ENCODE measurements at places on chromosomes 5 and 9. TPM values are rescaled to one million over a fixed set of nuclear protein-coding genes. Genes with fewer than 3 reads are reported as not detected.

- DNase-seq: no peak
Measured at GRCh38 chr9:37602817-37603216, 10.4 kb upstream of the TOMM5 start.

- no peak for DNase-seq
Measured at GRCh38 chr9:127444921-127445850, 6.0 kb downstream of the RPL12 start.

GRCh38 chr5:83095957-83096539 lies 18.7 kb downstream of the XRCC4 start:
- DNase-seq: no peak

DNA sequence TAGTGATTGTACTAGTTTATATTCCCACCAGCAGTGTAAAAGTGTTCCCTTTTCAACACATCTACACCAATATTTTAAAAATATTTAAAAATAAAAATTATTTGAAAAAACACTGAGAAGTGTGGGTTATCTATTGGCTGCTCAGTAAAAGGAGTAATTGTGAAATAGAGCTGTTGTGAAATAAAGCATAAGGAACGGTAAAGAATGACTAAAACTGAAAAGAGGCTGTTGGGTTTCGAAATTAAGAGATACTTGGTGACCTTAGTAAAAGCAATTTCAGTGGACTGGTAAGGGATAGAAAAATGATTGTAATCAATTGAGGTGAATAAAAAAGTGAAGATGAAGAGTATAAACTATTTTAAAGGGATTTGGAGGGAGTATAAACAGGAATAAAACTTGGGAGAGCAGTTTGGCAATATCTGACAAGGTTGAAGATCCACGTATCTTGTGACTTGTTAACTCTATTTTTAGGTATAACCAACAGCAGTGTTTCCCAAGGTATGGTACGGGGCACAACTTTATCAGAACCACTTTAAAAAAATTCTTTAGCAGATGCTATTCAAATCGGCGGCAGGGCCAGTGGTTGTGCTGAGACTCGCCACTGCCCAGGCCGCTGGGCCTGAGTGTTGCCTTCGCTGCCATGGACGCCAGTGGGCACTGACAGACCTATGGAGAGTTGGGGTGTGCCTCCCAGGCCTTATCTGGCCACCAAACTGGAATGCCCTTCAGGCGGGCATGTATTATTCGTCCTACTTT lies 63.3 kb downstream of the TMEM38B start:
- no peak for DNase-seq

DNA sequence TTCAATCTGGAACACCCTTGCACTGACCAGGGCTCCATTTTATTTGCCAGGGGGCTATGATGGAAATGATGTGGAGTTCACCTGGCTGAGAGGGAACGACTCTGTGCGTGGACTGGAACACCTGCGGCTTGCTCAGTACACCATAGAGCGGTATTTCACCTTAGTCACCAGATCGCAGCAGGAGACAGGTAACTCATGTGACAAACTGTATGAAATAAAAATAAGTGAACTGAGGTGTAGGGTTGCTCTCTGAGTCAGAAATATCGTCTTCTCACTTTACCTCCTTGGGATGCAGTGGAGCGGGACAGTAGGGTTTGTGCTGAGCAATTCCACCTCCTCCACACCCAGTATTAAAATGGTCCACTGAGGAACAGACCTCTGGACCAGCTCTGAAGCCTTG lies 22.1 kb downstream of the GABRP start:
- no peak for DNase-seq

GRIN1 gene
- total RNA-seq: not detected

GRCh38 chr5:32651638-32652037 lies 59.5 kb upstream of the NPR3 start:
- no peak for DNase-seq

GRCh38 chr5:93034621-93035590 lies 546.1 kb downstream of the NR2F1-AS1 start:
- DNase-seq: no peak

DNA sequence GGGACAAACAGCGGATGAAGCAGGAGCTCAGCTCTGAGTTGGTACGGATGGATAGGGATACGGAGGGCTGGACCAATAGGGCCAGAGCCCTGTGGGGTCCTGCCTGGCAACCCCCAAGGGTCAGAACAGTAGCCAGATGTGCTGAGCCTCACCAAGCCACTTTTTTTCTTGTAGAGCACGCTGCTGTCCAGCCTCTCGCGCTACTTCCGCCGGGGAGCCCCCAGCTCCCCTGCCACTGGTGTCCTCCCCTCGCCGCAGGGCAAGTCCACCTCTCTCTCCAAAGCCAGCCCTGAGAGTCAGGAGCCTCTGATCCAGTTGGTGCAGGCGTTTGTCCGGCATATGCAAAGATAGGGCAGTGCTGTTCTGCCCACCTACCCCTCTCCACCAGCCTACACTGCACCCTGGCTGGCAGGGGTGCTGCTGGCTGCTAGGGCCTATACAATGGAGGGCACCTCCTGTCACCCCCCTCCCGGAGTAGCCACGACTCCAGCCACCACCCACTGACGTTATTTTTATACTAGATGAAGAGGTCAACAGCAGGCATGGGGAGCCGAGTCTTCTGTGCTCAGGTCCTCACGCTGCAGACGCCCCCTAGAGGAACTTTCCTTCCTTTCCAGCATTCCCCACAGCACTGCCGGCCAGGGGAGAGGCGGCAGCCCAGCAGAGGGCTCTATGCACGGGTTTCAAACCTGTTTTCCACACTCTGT lies 21.6 kb downstream of the SH3GLB2 start:
- peak; percentile 79 for DNase-seq

- no peak for DNase-seq
Measured at GRCh38 chr5:169746147-169746694, 109.1 kb downstream of the DOCK2 start.

- no peak for DNase-seq
Measured at GRCh38 chr5:171483551-171484135, 64.2 kb downstream of the FGF18 start.

- no peak for DNase-seq
Measured at GRCh38 chr9:134491856-134492255, 149.7 kb upstream of the COL5A1 start.

DNA sequence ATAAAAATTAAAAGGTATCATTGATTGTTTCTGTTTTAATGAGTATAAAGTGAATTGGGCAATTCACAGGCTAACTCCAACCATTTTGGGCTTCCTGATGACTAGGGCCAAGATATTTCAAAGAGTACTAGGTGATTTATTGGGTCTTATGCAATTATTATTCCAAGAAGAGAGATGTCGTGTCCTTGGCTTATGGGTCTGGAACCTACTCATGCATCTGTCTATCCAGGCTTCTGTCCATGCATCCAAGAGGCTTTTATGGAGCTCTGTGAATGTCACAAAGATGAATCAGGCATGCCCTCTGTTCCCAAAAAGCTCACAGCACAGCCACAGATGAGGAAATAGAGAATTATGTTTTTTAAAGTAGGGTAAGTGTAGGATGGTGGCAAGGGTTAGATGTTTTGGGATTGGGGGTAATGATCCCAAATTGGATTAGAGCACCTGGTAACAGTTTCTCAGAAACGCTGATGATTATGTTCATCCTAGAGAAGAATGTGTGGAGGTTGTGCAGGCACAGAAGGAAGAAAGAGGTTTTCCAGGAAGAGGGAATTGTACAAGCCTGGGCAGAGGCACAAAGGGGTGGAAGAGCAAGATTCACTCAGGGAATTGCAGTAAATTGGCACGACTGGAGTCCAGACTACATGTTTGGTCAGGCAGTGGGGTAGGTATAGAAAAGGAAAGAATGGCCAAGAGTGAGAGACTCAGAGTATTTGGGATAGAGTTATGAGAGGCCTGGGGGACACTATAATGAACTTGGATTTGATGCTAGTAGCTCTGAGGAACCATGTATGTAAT lies 83.0 kb upstream of the TNC start:
- no peak for DNase-seq

GRCh38 chr5:72605632-72606031 lies 98.4 kb upstream of the ZNF366 start:
- no peak for DNase-seq

BTNL9 gene
- total RNA-seq: 1.0 TPM

- DNase-seq: no peak
Measured at GRCh38 chr5:160638161-160638742, 213.8 kb downstream of the ATP10B start.

GCNT1 gene
- total RNA-seq: 0.55 TPM

DNA sequence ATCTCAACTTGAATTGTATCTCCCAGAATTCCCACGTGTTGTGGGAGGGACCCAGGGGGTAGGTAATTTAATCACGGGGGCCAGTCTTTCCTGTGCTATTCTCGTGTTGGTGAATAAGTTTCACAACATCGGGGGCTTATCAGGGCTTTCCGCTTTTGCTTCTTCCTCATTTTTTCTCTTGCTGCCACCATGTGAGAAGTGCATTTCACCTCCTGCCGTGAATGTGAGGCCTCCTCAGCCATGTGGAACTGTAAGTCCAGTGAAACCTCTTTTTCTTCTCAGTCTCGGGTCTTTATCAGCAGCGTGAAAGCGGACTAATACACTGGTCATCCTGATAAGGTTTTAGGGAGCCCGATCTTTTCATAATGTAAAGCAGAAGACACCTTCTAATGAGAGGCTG lies 687.0 kb upstream of the FTMT start:
- no peak for DNase-seq

MEIKIN gene
- not detected for total RNA-seq

- DNase-seq: no peak
Measured at GRCh38 chr9:69155341-69156030, 18.6 kb upstream of the TJP2 start.

- DNase-seq: no peak
Measured at GRCh38 chr5:135481387-135481786, 29.2 kb upstream of the TIFAB start.
